ENCODE measurements at places on chromosomes 7 and 10. TPM values are rescaled to one million over a fixed set of nuclear protein-coding genes. Genes with fewer than 3 reads are reported as not detected.

DNA sequence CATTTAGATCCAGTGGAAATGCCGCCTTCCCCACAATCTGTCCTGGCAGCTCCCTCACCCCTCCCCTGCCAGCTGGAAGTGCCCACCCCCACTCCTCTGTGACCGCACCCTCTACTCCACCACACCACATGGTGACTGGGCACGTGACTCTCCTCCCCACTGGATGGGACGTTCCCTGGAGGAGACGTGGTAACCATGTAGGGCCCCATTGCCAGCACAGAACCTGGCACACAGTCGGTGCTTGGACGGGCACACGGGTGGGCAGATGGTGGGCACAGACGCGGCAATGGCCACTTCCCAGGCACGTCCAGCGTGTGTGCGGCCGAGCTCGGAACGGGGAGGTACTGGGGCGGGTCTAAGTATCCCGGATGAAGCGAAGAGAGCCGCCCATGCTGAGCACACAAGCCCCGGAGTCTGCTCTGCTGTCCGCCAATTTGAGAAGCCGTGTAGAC lies 245.6 kb downstream of the MAD1L1 start:
- DNase-seq: no peak

GRCh38 chr10:95235676-95236067 lies 41.6 kb downstream of the ACSM6 start:
- DNase-seq: no peak

ZNF92 gene
- 4.9 TPM for total RNA-seq

DNA sequence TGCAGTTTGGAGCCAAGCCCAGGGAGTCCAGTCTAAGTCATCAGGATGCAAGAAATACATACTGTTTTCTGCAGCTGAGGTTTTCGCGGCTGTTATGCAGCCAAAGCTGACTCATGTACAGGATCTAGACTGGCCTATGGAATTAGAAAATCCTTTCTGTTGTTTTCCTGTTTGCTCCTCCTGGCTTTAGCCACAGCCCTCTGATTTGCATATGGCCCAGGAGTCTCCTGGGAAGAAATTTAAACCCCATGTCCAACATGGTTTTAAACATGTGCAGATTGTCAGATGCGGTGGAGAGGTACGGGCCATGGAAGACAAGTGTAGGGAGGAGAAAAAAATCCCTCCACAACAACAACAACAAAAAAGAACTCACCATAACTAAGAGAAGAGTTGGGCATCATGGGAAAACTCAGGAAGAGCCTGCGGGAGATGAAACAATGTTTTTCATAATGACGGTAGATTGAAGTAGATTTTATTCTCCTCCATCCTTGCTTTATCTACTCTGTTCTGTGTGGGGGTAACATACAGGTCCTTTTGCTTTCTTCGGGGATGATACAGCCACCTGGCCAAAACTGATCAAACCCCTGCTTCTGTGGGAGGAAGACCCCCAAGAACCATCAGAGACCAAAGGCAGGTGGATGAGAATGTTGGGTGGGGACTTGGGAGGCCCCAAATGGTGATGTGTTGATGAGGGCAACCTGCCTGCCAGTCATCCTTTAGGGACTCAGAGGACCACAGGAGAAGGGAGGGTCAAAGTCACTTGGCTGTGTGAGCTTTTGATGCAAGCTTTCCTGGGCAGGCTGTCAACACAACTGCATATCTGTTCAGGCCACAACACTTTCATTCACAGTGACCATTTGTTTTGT lies 29.8 kb upstream of the GNA12 start:
- DNase-seq: no peak

DNA sequence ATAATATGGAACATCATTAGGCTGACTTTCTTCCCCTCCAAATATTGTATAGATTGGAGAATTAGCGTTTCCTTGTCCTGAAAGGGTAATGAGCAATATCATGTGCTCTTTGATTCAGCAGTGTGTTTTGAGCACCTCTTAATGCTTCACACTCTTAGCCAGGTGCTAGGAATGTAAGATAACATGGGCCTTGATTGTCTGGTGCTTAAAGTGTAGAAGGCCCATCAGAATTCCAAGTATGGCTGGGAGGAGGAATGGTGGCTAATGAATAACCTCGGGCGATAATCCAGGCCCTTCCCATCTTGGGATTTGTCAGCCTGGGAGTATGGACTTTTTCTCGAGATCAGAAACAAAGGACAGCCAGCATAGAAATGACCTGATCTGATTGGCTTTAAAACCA lies 8.6 kb downstream of the TSPAN13 start:
- no peak for DNase-seq

Measured in Peyer's patch (tissue), 4 donors.